ENCODE measurements at places on chromosomes 6 and 20.

DNA sequence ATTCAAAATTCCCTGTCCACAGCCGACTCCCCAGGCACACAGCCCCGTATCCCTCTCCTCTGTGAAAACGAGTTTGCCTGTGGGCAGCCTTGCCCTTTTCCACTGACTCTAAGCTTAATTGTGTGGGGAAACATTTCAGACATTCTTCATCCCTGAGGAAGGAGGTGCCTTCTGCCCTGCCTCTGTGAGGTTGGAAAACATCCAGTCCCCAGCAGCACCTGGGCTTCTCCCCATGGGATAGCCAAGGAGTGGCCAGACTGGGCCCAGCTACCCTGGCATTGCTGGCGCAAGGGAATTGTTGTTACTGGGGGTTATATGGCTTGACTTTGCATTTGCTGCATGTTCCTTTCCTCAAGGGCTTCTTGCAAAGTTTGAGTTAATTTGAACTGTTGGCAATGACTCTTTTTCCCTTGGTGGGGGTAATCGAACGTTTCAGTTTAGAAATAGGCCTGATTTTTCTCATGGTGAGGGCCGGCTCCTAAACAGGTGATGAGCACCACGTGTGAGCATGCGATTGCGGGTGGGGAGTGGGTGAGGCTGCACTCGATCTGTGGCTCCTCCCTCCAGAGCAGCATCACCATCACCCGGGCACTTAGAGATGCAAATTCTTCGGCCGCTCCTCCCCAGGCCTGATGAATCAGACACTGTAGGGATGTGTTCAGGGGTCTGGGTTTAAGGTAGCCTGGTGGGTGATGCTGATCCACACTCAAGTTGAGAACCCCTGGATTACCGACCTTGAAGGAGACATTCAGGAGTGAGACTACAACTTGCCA lies 29.9 kb downstream of the GABRR2 start:
- DNase-seq, result no peak

GRCh38 chr20:36399147-36399968 lies 93.2 kb downstream of the DLGAP4 start:
- DNase-seq, result no peak

DNA sequence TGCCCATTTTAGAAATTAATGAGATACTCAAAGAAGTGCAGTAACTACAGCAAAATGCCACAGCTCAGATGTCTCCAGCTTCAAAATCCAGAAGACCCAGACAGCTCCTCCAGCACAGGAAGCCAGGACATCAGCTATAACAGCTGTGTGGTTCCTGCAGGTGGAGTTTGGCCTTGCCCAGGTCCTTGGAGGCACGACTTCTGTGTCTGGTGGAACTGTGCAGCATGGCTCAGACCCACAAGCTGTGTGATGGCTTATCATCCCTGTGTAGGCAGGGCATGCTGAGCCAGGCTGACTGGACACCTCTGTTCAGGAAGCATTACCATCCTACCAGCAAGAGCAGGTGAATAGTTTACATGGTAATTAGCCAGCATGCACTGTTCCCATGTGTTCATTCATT lies 26.5 kb upstream of the CD93 start:
- DNase-seq, result no peak

DNA sequence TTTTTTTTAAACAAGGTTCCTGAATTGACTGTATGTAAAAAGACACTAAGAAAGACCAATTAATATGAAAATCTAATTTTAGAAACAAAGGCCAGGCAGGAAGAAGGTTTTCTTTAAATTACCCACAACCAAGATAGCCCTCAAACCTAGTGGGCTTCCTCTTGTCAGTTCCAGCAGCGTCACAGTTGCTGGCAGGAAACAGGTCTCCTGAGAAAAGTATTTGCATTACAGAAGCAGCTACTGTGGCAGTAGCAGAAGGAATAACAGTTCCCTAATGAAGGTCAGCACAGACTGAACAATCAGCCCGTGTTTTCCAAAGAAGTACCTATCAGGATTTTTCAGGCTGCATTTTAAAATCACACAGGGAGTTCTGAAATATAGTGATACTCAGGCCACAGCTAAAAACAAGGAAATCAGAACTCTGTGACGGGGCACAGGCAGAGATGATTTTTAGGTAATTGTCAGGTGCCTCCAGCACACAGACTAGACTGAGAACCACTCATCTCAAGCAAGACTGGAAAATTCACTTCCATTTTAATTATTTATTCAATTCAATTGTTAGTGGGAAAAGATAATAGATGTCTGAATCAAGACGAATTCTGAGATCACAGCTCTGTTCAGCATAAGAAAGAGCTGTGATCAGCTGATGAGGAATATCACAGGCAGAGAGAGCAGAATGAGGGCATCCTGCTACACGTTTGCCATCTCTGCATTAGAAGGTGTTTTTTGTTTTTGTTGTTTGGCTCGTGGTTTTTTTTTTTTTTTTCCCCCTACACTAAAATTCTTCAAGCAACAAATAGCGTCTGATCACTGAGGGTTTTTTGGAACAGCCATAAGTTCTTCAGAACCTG lies 230.5 kb upstream of the KHDRBS2 start:
- no peak for DNase-seq

- no peak for DNase-seq
Observed at GRCh38 chr20:23152308-23152892, 66.3 kb upstream of the CD93 start.

DNA sequence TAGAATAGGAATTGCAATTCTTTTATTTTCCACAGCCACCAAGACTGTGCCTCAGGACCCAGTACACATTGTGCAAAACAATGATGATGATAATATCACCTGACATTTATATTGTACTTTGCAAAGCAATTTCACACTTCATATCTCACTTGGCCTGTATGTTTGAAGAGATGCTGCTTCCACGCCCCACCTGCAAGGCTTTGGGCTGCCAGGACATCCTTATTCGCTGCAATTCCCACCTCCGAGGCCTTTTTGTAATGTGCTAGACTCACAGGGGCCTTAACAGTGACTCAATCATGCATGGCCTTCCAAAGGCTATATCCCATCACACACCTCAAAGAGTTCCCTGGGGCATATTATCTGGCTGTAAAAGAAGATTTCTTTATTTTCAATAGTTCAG lies 200.9 kb downstream of the MYLK4 start:
- DNase-seq, result no peak

GRCh38 chr20:58634521-58635278 lies 16.4 kb upstream of the STX16 start:
- DNase-seq, result no peak

GRCh38 chr6:45987856-45988255 lies 27.8 kb downstream of the CLIC5 start:
- DNase-seq, result no peak

Data from hematopoietic multipotent progenitor cell treated with erythropoietin and hydrocortisone succinate and interleukin-3 and kit ligand, for 15 days (in vitro differentiated cells).